ENCODE measurements at places on chromosomes 2 and 18. TPM values are rescaled to one million over a fixed set of nuclear protein-coding genes. Genes with fewer than 3 reads are reported as not detected.

C2orf66 gene
- total RNA-seq, result 0.33 TPM

SLC14A1 gene
- total RNA-seq, result 1.2 TPM

IL1A gene
- total RNA-seq, result not detected

ACMSD gene
- not detected for total RNA-seq

FBLN7 gene
- 0.95 TPM for total RNA-seq

SERPINB12 gene
- not detected for total RNA-seq

BABAM2 gene
- 31.2 TPM for total RNA-seq

TEX44 gene
- total RNA-seq, result not detected

COBLL1 gene
- 4.4 TPM for total RNA-seq

AMER3 gene
- not detected for total RNA-seq

All from Panc1 (cell line).